ENCODE measurements at places on chromosomes 1 and 21.

GRCh38 chr1:118300808-118301207 lies 115.8 kb upstream of the SPAG17 start:
- DNase-seq: no peak

DNA sequence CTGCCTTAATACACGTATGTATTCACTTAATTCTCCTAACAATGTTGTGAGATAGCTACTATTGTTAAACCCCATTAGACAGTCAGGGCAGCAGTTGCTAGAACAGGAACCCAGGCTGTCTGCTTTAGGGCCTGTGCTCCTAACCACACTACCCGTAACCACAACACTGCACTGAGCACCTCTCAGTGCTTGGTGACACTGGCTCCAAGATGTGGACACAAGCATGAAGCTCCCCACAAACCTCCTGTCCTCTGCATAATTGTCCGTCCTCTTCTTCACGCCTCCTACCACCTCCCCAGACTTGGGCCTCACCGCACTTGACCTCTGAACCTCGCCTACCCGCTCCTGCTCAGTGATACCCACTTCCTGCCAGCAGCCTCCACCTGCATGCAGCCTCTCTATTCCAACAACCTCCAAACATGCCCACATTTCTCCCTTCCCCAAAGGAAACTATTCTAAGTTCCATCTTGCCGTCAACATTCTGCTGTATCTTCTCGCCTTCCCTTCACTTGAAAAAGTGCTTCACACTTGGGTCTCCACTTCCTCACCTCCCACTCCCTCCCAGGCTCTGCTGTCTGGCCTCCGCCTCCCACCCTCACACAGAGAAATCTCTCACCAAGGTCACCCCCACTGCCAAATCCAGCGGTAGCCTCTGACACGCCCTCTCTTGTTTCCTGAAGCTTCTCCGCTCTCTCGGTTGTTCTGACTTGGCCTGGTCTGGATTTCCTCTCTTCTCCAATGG lies 14.6 kb upstream of the AHDC1 start:
- no peak for DNase-seq

- DNase-seq: no peak
These were observed 174.1 kb downstream of the KCNJ6 start for GRCh38 chr21:37742115-37742514.

GRCh38 chr1:166129006-166129405 lies 37.8 kb downstream of the FAM78B start:
- DNase-seq: no peak

DNA sequence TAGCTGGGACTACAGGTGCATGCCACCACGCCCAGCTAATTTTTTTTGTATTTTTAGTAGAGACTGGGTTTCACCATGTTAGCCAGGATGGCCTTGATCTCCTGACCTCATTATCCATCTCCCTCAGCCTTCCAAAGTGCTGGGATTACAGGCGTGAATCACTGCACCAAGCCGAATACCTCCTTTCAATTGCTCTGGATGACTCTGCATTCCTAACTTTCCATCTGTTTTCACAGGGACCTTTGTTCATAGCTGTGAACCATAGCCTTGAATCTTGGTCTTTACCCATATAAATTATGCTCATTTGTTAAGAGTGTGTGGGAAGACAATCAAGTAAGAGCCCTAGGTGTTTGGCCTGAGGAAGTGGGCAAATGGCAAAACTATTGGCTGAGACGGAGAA lies 422.7 kb downstream of the DISC1 start:
- no peak for DNase-seq

Measured in iris pigment epithelial cell (primary cell).